Kidney tubule cell (primary cell): ENCODE measurements at places on chromosomes 5 and 9.

GRCh38 chr5:111734013-111734412 is 23.0 kb downstream of the NREP start:
- DNase-seq = peak; percentile 70

DNA sequence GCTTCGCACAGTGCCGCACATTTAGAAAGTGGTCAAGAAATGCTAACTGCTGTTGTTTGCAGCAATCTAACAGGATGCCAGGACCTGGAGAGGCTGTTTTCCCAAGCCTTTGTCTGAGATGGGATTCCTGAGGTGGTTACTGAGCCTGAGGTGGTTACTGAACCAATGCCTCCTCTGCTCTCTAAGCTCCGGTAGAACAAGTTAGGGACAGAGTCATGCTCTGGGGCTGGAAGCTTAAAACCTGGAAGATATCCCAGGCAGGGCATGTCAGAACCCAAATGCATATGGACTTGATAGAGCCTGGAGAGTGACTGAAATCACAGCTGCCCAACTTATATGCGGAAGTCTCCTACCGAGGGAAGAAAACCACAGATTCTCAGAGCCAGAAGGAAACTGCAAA is 46.5 kb upstream of the FAT2 start:
- DNase-seq = no peak

- peak; percentile 42 for DNase-seq
These were observed 209.6 kb upstream of the PDE4D start for GRCh38 chr5:60102961-60103693.

GRCh38 chr5:151095341-151096000 is 14.6 kb upstream of the TNIP1 start:
- peak; percentile 68 for DNase-seq

DNA sequence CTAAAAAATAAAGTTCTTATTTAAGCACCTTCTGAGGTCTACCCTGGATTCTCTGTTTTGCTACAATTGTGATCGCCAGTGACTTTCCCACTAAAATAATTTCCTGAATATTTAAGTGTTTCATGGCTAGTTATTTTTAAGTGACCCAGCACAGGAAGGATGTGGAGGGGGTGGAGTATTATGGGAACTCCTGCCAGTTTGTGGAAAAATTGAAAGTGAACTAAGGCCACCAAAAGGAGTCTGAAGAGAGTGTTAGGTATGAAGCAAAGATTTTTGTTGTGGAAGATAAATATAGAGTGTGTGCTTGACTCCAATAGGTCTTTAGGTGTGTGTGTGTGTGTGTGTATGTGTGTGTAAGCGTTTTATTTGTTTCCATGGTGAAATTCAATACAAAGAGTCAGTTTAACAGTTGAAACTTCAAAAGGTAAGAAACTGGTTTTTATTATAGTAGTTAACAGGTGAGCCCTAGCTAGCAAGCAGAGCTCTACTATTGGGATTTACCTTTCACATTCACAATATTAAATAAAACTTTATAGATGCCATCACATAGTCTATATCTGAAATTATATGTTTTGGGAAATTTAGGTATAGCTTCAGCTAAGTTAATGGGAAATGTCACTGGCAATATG is 25.6 kb downstream of the RASGRF2 start:
- no peak for DNase-seq

DNA sequence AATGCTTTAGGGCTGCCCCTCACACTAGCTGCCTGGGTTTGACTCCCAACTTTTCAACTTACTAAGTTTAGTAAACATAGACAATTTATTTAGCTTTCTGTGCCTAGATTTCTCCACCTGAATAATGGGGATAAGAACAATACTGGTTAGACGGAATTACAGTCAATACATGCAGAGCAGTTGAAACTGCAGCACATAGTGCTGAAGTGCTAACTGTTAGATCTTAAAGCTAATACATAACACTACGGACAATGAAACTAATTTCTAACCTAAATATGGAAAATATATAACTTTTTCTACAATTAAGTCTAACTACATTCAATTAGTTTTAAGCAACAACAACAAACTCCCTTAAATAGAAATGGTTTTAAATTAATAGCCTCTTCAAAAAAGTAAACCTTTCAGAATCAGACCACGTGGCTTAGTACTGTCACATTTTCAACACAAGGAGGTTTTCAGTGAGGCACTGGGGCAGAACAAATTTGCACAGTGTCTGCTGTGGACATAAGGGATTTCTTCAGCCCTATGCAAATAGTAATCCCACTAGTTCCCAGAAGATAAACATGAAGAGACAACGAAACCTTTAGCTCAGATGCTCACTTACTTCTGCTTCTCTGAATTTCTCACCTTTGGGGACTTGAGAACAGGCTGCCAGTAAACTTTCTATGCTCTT is 293.4 kb downstream of the EDIL3 start:
- no peak for DNase-seq

- no peak for DNase-seq
These were observed 102.4 kb downstream of the MED27 start for GRCh38 chr9:131977109-131977838.
